A673 (cell line): ENCODE measurements at places on chromosomes 2 and 18.

GRCh38 chr2:232981356-232981755 lies 31.7 kb downstream of the NGEF start:
- DNase-seq: no peak

DNA sequence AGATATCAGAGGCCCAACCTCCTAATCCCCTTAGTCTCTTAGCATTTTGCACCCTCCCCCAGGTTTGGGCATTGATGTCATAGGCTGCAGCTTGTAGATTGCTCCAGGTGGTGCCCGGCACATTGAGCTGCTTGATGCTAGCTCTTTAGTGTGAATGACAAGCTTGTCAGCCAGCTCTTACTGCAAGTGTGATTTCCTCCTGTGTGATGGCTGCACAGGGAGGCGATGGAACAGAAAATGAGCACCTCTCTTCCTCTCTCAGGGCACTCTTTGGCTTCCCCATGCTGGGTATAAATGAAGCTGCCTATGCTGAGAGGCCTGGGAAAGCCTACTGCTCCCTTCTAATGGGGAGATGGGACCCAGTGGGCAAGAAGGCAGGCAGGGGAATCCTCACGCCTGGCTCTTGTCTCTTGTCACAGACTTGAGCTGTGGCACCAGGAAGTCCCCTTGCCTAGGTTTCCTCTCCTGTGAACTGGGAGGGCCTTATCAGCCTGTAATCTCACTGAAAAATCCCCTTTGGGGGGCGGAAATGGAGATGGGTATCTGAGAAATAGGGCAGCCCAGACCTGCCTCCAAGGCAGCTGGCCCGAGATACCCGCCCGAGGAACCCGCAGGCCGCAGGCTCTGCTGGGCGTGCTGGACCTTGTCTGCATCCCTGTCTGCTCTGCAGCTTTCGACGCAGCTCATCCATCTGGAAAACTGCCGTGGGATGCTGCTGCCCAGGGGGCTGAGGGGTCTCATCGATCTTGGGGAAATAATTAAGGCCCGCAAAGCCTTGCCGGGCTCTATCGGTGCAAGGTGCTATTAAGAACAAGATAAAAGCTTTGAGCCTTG lies 163.5 kb upstream of the CXCR4 start:
- DNase-seq: no peak

GRCh38 chr18:48213791-48214190 lies 195.4 kb downstream of the ZBTB7C start:
- DNase-seq: no peak

DNA sequence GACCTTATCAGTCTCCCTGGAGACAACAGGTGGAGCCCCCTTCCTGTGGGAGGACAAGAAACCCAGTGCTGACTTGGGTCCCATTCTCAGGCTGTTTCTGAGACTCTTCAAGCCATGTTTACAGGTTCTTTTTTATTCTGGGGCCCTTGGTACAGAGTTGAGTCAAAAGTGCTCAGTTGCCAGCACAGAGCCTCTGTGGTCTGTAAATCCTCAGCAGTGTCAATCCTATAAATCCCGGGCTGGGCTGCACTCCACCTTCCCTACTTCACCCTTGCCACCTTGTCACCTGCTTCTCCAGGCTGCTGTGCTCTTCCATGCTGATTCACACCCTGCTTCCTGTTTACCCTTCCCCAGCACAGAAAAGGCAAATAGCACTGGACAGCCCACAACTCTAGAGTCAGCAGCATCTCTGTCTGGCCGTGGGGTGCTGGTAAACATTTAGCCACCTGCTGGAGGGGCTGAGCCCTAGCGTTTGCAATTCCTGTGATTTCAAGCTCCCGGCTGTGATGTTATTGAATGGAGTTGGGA lies 74.7 kb downstream of the TNFRSF11A start:
- DNase-seq: peak; percentile 16

DNA sequence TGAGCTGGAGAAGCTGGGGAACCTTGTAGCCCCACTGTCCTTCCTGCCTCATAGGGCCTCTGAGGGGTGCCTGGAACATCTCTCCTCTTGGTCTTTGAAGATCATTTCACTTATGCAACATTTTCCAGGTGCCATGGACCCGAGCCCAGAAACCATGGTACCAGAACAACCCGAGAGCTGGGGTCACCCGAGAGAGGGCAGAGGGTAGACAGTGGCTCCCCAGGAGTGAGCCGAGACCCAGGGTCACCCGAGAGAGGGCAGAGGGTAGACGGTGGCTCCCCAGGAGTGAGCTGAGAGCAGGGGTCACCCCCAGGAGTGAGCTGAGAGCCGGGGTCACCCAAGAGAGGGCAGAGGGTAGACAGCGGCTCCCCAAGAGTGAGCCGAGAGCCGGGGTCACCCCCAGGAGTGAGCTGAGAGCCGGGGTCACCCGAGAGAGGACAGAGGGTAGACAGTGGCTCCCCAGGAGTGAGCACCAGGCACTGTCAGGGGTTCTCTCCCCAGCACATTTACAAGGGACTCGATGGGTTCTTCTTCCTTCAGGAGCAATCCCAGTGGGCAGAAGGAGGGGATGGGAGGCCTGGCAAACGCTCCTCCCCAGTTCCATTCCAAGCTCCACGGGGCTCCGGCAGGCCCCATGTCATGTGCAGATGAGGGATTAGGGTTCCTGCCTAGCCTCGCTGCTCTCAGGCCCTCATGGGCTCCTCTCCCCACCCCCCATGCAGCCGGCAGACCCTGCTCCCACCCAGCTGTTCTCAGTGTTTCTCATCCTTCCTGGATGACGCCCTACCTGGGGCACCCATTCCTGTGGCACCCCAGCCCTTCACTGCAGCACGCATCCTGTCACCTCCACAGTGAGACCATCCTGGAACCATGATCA lies 163.5 kb downstream of the RTP5 start:
- DNase-seq: no peak

DNA sequence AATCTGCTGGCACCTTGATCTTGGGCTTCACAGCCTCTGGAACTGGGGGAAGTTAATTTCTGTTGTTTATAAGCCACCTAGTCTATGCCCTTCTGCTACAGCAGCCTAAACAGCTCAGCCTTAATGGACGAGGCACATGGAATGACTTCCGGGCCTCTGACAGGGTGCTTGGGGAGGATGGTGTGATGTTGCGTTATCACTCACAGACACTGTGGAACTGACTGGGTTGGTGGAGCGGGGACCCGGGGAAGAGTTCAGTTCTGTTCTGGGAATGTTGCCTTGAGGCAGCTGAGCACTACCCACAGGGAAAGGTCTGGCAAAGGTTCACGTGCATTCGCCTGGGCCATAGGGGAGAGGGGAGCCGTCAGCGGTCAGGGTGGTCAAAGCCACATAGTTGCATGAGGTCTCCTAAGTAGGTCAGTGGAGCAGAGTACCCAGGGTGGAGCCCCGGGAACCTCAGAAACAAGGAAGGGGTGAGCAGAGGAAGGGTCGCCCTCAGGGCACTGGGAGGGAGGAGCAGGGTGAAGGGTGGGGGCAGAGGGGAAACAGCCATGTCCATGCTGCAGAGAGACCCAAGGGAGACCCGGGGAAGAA lies 36.2 kb downstream of the LRRFIP1 start:
- no peak for DNase-seq

DNA sequence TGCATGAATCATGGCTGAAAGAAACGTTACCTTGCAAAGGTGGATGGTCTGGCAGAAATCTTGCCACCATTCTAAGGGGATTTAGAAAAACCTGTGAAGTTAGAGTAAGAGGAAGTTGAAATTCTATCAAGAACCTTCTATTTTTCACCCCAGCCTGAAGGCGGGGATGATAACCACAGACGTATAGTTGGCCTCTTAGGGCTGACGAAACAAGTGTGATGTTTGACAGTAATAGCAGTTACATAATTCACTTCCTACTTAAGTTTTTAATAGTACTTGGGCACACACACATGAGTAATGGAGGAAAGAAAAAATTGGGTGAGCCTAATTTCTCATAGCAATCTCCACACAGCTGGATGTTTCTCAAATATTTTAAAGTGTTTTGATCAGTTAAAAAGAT lies 336.6 kb upstream of the SALL3 start:
- DNase-seq: no peak

- no peak for DNase-seq
Observed at GRCh38 chr18:75538727-75539126, 111.2 kb upstream of the SMIM21 start.

DNA sequence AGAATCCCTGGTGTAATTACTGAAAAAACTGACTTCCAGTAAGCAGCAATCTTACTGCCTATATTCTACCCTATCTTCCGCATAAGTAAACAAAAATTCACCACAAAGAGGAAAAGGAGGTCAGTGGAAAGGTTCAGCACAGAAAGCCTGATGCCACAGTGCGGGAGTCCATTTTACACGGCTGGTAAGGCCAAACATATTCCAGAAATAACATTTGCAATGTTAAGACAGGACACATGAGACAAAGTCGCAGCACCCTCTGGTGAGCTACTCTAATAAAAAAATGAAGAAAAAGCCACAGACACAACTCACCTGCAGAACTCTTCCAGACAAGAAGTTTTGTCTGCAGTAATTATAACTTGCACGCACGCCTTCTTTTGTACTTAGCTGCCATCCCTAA lies 40.6 kb downstream of the GEMIN6 start:
- DNase-seq: no peak

- no peak for DNase-seq
Observed at GRCh38 chr2:148781544-148781943, 93.5 kb upstream of the KIF5C start.

GRCh38 chr2:52964916-52965530 lies 802.6 kb upstream of the CHAC2 start:
- no peak for DNase-seq

GRCh38 chr2:148106331-148106730 lies 85.4 kb downstream of the MBD5 start:
- no peak for DNase-seq

DNA sequence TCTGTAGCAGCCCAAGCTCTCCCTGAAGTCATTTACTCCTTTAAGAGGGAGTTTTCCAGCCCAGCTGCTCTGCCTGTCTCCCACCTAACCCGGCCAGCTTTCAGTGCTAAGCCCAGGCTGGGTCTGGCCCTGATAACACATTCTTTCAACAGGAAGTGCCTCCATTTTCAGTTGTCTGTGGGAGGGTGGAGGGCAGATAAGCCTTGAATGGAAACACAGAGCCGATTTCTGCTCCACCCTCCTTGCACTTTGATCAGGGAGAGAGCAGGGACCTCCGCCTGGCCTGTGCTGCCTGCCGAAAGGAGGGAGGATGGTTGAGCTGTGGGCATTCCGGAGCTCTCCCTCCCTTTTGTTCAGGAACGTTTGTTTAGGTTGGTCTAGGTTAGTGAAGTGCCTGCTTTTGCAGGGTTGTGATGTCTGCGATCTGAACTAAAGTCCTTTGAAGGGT lies 24.8 kb downstream of the GATA6 start:
- DNase-seq: no peak

DNA sequence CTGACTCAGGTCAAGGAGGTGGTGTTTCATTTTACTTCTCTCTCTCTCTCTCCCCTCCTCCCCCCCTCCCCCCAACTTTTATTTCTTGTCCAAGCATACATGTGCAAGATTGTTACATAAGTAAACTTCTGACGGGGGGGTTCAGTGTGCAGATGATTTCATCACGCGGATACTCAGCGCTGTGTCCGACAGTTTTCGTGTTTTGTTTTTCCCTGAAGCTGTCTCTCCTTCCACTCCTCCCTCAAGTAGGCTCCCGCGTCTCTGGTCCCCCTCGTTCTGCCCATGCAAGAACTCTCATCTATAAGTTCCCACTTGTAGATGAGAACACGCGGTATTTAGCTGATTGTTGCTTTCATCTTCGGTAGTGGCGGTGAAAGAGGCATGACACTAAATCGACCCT lies 111.0 kb upstream of the ANKRD30BL start:
- no peak for DNase-seq

GRCh38 chr2:121626777-121627524 lies 22.3 kb downstream of the CLASP1 start:
- DNase-seq: no peak

DNA sequence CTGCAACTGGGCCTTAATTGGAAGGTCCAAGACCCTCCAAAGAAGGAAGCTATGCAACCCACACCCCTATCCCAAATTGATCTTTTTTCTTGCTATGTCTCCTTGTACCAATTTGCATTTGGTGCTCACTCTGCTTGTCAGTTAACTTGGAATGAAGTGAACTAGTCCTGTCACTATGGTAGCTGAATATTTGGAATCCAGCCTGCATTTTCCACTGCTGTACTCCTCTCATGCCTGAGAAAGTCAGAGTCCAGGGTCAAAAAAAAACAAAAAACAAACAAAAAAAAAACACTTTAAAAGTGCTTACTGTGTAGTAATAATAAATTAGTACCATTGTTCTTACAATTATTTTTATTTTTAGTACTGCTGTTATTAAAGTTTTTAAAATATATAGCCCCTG lies 462.8 kb upstream of the SLC8A1 start:
- no peak for DNase-seq

DNA sequence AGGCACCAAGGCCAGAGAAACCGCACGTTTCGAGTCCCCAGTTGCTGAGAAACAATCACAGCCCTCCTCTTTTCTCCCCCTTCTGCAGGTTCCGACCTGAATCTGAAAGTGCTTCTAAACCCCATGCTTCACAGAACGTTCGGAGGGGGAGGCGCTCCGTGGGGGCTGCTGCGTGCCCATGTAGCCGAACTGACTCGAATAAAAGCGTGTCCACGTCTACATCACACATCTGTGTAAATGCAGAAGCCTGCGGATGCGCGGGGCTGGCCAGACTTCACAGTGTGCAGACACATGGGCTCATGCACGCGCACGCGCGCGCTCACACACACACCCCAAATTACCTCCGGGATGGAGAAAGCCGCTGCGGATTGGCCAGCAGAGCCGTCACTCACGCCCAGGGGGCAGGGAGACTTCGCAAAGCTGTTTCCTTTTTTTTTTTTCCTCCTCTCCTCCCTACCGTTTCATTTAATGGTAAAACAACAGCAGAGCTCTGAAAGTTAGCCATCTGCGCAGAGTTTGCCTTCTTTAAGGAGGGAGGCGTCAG lies 2.3 kb downstream of the ZNF516 start:
- DNase-seq: peak; percentile 99

DNA sequence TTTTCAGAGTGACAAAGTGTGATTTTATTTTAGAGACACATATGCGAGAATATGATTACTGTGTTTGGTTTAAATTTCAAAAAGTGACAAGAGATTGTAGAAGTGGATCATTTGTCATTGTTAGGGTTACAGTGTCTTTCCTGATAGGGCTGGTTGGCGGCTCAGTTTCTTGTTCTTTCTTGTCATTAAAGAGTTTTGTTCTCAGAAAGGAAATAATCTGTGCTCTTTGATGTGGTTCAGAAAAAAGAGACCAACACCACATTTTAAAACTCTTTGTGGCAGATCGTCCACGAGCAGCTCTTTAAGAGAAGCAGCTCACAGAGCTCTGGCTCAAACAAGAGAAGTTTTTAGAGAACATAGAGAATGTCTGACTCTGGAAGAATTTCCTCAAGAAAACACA lies 45.6 kb upstream of the ZNF532 start:
- DNase-seq: no peak

GRCh38 chr18:79607361-79607952 lies 72.1 kb upstream of the CTDP1 start:
- no peak for DNase-seq
